ENCODE measurements at places on chromosomes 2 and 18.

DNA sequence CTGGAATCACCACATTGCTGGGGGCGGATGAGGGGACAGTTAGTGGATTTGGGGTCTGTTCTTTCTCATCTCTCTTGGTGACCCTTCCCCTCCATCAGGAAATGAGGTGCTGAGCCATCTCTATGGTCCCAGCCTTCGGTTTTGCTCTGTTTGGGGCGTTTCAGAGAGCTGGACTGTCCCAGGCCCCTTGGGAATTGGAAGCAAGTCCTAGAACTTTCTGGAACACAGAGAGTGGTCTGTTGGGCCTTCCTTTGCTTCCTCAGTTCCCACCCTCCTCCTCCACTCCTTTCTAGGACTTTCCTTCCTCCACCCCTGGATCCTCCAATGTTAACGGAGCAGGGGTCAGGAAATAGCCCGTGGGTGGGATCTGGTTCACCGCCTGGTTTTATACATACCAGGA is 17.0 kb downstream of the RRM2 start:
- no peak for DNase-seq

GRCh38 chr2:23346029-23346428 is 39.0 kb upstream of the KLHL29 start:
- DNase-seq: no peak

GRCh38 chr2:85158559-85159273 is 25.5 kb downstream of the TCF7L1 start:
- no peak for DNase-seq

DNA sequence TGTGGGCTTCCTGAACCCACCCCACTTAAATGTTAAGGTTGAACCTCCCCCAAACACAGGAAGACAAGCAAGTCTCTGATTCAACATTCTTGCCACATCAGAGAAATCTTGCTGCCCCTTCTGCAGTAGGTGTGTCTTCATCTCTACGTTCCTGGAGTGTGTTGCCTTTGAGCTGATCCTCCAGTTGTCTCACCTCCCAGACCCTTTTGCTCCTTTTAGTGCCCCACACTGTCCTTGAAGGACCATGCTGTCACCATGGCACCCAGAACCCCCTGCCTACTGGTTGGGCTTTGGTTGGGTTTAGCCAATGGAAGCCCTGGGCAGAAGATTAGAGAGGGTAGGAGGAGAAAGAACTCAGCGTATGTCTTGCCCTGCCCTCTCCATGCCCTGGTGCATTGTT is 10.7 kb downstream of the CAB39 start:
- no peak for DNase-seq
